Stimulated activated CD4-positive, alpha-beta T cell treated with anti-CD3 and anti-CD28 coated beads, Interleukin-2, amount 100 ng/mL, for 24 hours (primary cell): ENCODE measurements at places on chromosomes 16 and 17.
A peak's percentile ranks its signal among the peaks of the same experiment; 100 is the strongest.

DNA sequence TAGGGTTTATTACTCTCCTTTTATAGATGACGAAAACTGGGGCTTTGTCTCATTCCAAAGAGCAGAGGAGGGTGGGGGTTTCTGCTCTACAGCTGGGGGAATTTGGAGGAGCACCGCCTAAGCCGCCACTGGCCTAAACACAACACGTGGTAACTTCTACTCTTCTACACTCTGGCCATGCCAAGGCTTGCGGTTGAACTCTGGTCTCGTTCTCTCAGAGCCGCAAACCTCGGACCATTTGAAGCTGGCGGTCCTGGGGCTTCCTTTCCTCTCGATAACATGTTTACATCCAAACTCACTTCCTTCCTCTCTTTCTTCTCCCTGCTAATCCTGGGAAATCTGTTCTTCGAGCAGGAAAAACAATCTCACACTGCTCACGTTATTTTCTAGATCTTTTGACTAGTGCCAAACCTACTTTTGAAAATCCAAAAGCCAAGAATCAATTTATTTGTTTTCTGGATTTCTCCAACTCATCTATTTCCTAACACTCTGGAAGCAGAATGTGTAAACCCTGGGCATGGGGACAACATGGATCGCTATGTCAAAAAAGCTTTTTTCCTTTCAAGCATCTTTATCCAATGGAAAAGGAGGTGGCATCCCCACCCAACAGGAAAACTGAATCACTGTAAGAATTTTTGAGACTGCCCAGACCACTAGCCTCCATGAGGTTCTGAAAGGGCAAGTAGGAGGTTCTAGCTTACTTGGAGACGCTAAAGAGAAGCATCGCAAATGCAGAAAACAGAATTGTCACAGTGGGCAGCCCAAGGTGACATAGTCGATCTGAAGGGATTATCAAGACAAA is 13.6 kb upstream of the EEF2K start:
- DNase-seq, result peak; percentile 74

DNA sequence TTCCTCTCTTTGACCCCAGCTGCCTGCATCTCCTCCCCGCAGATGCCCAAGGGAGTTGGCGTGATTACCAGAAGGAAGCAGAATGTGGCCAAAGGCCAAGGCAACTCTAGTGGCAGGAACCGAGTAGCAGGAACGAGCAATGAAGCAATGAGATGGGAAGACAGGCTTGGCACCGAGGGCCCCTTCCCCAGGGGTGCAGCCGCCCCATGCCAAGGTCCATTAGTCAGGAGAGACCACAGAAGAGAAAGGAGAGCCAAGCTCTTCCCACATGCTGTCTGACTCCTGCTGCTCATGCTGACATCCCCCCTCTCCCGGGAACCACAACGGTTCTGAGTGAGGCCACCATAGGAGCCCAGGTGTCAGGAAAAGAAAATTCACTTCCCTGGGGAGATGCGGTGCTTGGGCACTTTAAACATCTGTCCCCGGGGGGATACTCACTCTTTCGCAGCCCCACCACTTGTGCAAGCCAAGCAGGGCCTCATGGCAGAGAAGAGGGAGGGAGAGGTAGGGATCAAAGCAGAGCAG is 67.4 kb downstream of the MYO18A start:
- no peak for DNase-seq

GRCh38 chr16:72876981-72877373 is 171.0 kb downstream of the ZFHX3 start:
- DNase-seq, result no peak

DNA sequence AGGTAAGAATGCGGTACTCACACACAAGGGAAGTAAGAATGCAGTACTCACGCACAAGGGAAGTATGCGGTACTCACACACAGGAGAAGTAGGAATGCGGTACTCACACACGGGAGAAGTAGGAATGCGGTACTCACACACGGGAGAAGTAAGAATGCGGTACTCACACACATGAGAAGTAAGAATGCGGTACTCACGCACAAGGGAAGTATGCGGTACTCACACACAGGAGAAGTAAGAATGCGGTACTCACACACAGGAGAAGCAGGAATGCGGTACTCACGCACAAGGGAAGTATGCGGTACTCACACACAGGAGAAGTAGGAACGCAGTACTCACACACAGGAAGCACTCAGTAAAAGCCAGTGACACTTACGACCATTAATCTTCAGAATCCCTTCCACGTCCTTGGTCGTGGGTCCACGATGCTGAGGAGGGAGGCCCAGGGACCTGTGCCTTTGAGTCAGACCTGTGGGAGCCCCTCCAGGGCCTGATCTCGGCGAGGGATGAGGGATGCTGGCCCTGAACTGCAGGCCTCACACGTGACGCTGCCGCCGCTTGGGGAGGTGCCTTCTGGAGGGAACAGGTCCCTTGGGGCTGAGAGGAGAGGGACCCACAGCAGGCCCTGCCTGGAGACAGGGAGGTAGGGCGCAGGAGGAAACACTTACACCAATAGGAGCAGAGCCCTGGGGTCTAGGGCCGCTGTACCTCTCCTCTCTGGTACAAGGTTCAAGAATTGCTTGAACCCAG is 20.2 kb downstream of the ABR start:
- DNase-seq, result no peak

DNA sequence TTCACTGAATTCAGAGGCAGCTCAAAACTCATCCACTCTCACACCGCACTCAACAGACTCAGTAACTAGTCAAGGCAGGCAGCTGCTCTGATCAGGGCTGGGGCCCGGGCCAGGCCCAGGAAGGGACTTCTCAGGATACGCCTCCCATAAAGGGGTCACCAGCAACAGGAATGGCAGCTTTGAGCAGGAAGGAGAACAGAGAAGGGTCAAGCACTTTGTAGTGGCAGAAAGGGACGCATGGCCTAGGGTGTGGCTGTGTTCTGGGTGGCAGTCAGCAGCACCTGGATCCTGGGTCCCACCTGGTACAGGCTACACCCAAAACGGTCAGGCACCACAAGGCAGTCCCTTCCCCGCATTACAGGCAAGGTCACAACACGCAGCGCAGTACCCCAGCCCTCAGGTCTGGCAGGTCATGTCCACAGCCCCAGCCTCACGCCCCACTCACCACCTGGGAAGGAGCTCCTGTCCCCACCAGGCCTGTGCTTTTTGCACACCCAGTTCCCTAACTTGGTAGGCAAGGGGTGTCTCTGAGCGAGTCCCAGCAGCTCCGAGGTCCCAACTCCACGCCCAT is 99.7 kb downstream of the ZNF778 start:
- no peak for DNase-seq

DNA sequence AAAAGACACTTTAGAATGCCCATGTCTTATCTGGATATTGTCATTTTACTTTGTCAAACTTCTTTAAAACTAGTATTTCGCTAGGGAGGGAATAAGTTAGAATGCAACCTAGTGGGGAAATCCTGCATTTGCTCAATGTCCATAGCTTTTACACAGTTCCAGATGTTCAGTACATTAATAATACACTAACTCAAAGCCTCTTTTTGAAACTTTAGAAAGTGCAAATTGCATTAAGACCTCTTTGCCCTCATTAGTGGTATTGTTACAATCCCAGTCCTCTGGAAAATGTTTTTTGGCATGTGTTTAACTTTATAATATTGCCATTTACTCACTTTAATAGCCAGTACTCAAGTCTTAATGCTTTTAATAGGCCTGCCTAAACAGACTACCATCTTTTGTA is 106.8 kb downstream of the BRIP1 start:
- no peak for DNase-seq

DNA sequence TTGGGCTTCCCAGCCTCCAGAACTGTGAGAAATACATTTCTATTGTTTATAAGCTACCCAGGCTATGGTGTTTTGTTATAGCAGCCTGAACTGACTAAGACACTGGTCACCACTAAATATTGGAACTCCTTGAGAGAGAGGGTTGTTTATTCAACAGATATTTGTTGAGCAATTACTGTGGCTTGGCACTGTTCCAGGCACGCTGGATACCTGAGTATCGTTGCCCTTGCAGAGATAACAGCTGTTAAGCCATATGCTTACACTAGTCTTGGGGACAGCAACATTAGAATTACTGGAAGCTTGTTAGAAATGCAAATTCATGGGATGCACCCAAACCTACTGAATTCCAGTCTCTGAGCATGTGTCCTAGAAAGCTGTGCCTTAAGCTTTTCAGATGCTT is 230.7 kb downstream of the HS3ST4 start:
- no peak for DNase-seq

DNA sequence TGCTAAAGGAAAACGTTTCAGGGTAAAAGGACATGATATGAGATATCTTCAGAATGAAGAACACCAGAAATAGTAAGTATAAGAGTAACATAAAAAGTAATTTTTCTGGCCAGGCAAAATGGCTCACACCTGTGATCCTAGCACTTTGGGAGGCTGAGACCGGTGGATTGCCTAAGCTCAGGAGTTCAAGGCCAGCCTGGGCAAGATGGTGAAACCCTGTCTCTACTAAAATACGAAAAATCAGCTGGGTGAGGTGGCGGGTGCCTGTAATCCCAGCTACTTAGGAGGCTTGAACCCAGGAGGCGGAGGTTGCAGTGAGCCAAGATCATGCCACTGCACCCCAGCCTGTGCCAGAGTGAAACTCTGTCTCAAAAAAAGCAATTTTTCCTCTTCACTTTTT is 56.6 kb upstream of the NFAT5 start:
- no peak for DNase-seq

DNA sequence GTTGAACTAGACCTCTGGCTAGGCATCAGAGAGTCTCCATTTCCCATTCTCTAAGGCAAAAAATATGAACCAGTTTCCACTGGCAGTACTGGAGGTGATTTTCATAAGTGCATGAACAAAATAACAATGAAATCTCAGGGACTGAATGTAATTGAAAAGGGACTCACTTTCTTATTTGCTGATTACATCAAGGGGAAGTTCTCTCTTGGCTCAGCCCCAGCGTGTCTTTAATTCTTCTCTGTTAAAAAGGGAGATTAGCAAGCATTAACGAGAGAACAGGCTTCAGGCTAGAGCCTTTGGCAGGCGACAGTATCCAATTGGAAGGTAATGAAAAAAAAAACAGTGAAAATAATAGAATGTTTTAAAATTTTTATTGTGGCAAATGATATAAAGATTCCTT is 34.0 kb upstream of the ADAMTS18 start:
- DNase-seq, result no peak

- DNase-seq, result no peak
Observed at GRCh38 chr17:56098746-56099145, 54.5 kb upstream of the ANKFN1 start.

- no peak for DNase-seq
Observed at GRCh38 chr17:62923258-62924150, 42.5 kb upstream of the TANC2 start.

DNA sequence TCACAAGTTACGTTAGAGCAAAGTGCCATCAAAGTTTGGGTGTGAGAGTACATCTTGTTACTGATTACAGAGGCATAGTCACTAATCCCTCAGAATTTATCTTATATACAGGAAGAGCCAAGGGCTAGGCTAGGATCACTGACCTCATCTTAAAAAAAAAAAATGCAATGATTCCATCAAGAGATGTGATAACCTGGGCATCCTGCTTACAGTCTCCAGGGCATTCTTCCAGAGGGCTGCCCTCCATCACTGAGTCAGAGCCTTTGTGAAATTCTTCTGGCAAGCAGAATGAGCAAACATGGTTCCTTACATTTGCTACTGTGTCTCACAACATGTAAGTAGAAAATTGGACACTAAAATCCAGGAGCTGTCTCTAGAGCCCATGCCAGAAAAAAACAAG is 410.6 kb downstream of the ZFHX3 start:
- DNase-seq, result no peak

GRCh38 chr17:16980813-16981731 is 9.2 kb upstream of the TNFRSF13B start:
- DNase-seq, result no peak

DNA sequence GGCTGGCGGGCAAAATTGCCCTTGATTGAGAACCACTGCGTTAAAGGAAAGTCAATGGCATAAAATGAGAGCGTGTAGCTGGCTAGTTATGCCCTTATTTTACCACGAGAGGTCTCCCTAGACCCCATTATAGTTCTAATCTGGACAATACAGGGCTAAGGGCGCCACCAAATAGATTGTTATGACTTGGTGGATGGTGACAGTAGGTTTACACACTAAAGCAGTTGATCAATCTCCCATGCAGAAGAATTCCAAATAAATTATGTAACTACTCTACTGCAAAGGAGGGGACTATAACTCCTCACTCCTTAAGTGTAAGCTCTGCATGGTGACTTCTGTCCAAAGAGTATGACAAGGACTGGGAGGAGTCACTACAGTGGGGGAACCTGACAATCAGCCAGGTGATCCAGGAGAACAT is 20.4 kb upstream of the YPEL2 start:
- DNase-seq, result peak; percentile 41

DNA sequence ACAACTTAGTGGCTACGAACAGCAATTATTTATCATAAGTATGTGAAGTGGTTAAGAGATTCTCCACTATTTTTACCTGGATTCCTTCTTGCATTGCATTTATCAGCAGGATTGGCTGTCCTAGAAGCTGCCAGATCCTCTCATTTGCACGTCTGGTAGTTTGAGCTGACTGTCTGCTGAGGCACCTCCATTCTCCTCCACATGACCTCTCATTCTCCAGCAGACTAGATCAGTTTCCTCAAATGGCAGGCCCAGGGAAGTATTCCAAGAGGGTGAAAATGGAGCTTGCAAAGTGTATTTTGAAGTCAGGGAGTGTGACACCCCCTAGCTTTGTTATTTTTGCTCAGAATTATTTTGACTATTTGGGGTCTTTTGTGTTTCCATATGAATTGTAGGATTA is 870.1 kb downstream of the CDH11 start:
- no peak for DNase-seq

DNA sequence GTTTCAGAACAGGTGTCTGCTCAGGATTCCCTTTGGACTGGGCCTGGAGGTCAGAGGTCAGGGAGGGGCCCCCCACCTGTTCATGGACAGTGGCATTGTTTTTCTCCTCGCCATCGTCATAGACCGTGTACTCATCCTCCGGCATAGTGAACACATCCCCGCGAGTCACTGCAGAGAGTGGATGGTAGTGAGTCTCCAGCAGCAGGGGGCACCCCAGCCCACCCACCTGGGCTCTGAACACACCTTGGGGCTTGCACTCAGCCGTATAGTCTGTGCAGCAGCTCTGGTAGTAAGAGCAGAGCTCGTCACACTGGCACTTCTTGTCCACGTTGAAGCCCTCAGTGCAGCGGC is 448 bp downstream of the VTN start:
- DNase-seq, result no peak

GRCh38 chr16:86791287-86792035 is 213.1 kb downstream of the FOXL1 start:
- no peak for DNase-seq

GRCh38 chr17:44738214-44738906 is 20.4 kb upstream of the ADAM11 start:
- no peak for DNase-seq

DNA sequence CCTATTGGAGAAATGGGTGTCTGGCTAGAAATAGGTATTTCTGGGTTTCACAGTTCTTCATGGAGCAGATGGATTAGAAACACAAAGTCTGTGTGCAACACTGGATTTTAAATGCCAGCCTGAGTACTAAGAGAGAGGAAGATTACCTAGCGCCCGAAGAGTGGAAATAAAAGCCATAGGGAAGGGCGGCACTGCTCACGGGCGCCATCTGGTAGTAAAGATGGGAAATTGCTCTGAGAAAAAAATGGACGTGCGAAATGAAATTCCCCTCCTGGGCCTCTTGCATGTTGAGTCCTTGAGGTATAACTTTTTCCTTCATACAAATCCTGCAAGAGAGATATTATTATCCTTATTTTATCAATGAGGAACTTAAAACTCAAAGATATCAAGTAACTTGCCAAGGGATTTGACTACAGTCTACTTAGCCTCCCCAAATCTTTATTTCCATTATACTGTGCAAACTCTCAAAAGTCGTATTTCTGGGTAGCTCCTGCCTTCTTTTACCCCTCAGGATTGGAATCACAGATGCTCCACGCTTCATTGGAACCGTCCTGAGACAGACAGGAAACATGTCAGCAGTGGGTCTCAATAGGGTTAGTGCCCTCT is 72.8 kb downstream of the MMD start:
- peak; percentile 40 for DNase-seq
